H1 (cell line): ENCODE measurements at places on chromosomes 12 and 14. TPM values are rescaled to one million over a fixed set of nuclear protein-coding genes. Genes with fewer than 3 reads are reported as not detected.

DNA sequence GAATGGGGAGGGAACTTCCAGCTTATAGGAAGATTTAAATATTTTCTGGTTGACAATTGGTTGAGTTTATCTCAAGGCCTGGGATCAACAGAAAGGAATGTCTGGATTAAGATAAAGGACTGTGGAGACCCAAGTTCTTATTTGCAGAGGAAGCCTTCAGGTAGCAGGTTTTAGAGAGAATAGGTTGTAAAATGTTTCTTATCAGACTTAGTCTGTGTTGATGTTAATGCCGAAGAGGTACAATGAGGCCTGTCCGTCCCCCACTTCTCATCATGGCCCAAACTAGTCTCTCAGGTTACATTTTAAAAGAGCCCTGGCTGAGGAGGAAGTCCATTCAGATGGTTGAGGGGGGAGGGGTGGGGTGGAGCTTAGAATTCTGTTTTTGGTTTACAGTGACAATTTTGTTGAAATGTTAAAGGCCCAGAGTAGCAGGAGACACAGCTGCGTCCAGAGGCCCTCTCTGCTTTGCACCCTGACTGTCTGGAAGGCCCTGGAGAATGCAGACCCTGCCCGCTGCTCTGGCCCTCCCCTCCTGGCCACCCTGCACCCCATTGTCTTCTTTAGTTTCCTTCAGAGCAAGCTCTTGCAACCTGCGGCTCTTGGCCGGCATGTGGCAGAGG, 672.5 kb upstream of the TMEM132C start:
- DNase-seq, result peak; percentile 57

DNA sequence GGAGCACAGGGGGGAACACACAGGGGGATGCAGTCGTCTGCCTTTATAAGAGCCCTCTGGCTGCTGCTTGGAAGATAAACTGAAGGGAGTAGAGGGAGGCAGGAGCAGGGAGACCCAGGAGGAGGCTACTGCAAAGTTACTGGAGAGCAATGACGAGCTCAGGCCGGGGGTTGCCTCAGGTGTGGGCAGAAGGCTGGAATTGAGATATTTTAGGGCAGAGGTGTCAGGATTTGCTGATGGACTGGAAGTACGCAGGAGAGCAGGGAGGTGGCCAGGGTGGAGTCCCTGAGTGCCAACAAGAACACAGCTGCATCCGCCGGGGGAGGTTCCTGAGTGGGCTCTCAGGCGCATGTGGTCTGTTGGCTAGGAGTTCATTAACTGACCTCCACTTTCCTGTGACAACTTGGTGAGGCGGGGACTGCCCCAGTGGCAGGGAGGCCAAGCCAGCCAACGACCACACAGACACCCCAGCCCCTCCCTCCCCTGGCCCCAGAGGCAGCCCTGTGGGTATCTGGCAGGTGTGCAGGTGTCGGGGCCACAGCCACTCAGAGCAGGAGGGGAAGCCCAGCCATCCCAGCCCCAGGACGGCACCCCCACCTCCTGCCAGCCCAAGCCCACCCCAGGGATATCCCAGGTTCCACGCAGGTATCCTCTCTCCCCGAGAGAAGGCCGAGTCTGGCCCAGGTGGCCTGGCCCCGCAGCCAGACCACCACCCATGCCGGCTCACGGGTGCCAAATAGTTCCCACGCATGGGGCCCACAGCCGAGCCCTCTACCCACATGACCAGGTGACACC, 85.4 kb downstream of the NCOR2 start:
- DNase-seq, result no peak

DNA sequence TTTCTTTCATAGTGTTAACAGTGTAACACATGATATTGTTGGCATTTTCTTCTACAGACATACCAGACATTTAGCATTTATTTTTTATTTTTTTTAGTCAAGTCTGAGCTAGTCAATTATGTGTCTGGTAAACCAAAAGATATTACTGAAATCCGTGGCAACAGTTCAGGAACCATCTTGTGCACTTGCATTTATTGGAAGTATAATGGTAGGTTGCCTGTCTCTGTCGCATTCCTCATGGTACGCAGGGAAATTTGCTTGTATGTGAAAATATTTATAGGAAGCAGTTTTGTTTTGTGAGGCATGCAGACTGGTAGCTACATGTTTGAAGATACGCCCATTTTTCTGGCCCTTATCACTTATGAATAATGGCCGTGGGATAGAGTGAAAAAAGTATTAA, 186.1 kb upstream of the SLC38A2 start:
- no peak for DNase-seq

DNA sequence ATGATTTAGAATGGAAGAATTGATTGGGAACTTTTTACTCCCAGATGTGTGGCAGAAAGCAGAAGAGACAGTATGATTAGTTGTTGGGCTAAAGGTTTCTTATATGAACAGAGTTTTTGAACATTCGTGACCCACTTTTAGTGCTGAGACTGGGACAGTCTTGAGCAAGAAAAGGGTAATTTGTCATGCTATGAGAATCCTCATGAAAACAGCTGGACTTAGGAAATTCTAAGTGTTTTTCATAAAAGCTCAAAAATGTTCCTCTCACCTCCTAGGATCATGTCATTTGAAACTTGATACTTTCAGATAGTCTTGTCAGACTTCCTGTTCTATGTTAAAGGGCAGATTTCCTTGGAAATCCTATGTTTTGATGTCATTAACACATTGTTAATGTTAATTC, 86.1 kb downstream of the MGAT4C start:
- no peak for DNase-seq

GRCh38 chr14:28102814-28103213, 663.8 kb upstream of the FOXG1 start:
- no peak for DNase-seq

- no peak for DNase-seq
Observed at GRCh38 chr12:48388460-48388859, 37.7 kb upstream of the ZNF641 start.

Gene LMNTD1
- not detected in 2 replicates for total RNA-seq

- DNase-seq, result no peak
Observed at GRCh38 chr12:45648070-45648469, 81.4 kb upstream of the ARID2 start.

DNA sequence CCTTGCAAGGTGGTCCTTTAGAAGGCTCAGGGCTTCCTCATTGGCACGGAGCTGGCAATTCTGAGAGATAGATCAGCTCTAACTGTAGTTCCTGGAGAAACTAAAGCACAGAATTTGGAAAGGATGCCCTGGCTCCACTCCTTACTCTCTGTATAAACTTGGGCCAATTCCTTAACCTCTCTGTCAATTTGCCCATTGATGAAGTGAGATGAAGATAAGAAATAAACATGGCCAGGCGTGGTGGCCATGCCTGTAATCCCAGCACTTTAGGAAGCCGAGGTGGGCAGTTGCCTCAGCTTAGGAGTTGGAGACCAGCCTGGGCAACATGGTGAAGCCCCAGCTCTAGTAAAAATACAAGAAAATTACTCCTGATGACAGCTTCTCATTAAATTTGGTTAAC, 34.0 kb upstream of the COX6A1 start:
- DNase-seq, result no peak

- DNase-seq, result no peak
Observed at GRCh38 chr12:11824069-11824468, 174.6 kb downstream of the ETV6 start.

Gene CCDC184
- 2.2 and 2.5 TPM in 2 replicates for total RNA-seq

DNA sequence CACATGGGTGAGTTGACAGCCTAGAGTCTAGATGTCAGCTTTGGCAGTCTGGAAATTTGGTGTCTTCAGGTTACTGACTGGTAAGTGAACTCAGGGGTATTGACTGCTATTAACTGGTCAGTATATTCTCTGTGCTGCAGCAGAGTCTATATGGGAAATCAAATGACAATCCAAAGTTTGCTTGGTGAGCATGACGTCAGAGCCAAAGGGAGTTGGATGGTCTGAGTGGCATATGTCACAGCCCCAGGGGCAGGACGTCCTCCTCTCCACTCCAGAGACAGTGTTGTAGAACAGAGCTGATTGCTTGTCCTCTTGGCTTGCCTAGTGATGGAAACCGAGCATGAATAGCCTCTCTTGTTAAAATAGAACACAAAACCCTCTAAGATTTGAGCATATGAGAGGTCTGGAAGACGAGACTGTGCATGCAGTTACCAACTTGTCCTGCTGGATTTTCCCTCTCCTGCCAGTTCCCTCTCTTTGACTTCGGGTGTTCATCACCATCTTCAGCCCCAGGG, 3.3 kb upstream of the TBC1D30 start:
- DNase-seq, result no peak

DNA sequence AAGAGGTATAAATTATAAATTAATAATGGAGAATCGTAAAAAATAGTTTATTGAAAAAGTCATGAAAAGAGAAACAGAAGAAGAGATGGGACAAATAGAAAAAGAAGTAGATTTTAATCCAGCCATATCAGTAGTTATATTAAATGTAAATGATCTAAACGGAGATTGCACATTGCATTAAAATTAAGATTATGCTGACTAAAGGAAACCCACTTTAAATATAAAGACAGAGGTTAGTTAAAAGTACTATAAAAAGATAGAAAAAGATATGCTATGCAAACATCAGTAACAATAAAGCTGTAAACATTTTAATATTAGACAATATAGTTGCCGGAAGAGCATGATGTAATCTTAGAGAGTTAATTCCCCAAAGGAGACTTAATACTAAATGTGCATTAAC, 5.4 kb upstream of the MBIP start:
- DNase-seq, result no peak

Gene TAS2R42
- not detected in 2 replicates for total RNA-seq

DNA sequence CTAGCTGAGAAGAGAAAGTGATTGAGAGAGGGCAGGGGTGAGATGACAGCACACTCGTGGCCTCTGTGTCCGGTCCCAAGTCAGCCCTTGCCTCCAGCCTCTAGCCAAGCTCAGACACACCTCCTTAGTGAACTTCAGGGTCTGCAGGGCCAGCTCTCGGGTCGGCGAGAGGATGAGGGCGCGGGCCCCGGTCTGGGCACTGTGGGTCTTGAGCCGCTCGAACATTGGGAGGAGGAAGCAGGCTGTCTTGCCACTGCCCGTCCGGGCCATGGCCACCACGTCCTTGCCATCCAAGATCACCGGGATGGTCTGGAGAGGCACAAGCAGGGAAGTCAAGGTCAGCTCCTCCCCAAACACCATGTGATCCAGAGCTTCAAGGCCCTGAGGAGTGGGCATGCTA, 6.3 kb downstream of the DDX54 start:
- no peak for DNase-seq

DNA sequence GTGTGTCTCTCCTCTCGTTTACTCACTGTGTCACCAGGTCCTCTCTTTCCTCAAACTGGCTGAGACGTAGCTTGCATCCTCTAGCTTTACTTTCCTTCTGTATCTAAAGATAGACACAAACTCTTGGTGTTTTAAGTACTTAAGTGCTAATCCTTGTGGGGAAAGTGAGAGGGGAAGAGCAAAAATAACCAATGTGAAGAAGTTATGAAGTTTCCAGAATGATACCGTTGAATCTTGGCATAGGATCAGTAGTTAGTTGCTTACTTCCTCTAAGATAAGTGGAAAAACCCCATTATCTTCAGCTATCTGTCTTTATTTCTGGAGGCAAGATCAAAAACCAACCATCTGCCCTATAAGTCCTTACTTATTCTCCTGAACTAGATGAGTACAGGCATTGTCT, 10.6 kb downstream of the FAR2 start:
- DNase-seq, result no peak

DNA sequence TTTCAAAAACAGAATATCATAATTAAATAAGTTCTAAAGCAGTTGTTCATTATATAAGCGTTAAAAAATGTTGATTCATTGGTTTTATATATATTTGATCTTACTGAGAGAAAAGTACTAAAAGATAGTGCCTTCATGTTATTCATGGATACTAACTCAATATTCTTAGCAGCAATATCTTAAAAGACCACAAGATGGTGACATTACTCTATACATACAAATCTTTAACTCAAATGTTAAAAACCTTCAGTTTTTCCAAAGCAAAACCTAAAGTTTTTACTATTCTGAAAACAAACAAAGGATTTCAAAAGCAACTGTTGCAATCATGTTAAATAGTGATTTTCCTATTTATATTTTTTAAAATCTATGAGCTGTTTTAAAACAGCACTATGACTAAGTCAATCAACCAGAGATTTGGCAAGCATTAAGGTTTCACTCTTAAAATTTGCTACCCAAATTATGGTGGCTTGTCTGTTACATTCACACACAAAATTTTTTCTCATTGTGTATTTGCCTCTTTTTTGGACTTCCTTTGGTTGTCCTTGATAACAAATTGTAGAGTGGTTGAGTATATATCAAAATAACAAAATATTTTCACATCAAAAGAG, 50.1 kb upstream of the RERGL start:
- DNase-seq, result no peak

Gene CCDC177
- total RNA-seq, result 2.8 and 2.9 TPM in 2 replicates

- no peak for DNase-seq
Observed at GRCh38 chr14:101150039-101150610, 246.6 kb upstream of the RTL1 start.

DNA sequence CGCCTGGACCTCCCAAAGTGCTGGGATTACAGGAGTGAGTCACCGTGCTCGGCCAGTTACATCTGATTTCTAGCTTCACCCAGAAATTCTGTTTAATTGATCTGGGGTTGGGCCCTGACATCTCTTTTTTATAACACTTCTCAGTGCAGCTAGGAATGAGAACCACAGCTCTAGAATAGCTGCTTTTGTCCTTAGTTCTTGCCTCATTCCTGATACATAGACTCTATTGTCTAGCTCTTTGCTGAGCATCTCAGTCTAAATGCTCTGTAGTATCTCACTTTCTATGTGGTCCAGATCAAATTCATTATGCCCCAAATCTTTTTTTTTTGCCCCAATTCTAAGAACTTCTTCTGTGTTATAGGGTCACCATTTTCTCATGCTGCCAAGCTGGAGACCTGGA, 29.9 kb upstream of the FUT8 start:
- DNase-seq, result no peak

- no peak for DNase-seq
Observed at GRCh38 chr14:102693006-102693755, 84.1 kb upstream of the TRAF3 start.

Gene DIO2
- total RNA-seq, result 0.23 and 0.65 TPM in 2 replicates

DNA sequence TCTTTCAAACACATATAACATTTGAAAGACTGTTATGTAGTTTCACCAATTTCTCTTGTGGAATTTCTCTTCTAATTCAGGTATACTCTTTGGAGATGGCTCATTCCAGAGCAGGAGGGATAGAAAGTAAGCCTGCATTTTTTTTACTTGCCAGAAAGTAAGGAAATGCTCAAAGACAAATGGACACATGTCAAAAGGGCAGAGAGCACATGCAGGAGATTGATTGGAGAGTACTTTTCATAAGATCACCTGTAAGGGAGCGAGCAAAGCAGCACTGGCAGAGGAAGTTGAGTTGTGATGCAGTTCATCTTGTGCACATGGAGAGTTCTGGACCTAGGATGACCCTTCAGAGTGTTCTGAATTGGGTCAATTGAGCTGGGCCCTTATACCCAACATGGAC, 51.4 kb upstream of the FBXO33 start:
- no peak for DNase-seq

Gene CACNA1C
- total RNA-seq, result 1.3 and 1.9 TPM in 2 replicates
